Esophagus mucosa (tissue), 1 donor: ENCODE measurements at places on chromosomes 7 and 10.

DNA sequence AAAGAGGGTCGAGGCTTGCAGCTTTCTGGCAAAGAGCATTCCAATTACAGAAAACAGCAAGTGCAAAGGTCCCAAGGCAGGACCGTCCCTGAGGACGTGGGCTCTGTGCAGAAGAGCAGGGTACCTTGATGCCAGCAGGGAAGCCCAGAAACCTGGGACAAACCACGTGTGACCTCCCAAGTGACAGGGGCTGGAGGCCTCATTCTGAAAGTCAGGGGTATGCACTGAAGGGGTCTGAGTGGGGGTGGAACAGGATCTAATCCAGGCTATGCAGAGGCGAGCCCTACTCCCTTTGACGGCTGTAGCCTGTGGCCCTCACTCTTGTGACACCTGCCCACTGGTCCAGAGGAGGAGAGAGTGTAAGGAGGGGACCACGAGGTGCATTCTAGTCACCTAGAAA lies 22.9 kb downstream of the TMEM273 start:
- ATAC-seq: no peak

GRCh38 chr10:102635377-102635776 lies 8.9 kb upstream of the TRIM8 start:
- no peak for ATAC-seq

DNA sequence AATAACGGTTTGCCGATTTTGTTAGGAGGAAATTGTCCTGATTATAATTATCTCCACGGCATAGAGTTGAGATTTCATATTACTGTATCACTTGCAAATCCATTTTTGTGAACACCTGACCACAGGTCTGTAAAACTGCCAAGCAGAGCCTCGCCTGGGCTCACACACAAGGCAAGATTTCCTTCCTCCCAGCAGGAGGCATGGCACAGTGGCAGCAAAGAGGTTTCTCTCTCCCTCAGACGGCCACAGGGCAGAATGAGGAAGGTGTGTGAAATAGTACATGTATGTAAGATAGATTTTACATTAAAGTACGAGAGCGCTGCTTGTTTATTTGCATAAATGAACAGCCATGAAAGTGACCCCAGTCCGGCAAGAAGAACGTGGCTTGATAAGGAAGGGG lies 130.1 kb downstream of the CELF2 start:
- ATAC-seq: no peak

GRCh38 chr10:72043016-72043834 lies 45.1 kb downstream of the SPOCK2 start:
- ATAC-seq: no peak

DNA sequence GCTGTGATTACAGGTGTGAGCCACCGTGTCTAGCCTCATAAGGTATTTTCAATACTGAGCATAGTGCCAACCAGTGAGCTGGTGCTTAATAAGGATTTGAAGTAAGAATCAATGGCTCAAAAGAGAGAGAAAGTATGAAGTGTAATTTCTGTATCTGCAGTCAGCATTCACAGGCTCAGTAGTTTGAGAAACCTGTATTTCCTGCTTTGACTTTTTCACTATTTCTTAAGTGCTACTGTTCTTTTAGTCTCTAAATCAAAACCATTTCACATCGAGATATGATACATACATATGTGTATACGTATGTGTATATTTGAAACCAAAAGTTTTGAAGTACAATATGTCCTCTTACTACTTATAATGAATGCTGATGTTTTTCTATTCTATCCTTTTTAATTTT lies 189.9 kb downstream of the PPP1R9A start:
- no peak for ATAC-seq

GRCh38 chr7:2465928-2466327 lies 10.3 kb downstream of the GRIFIN start:
- no peak for ATAC-seq

GRCh38 chr7:78535655-78536054 lies 737.1 kb downstream of the PHTF2 start:
- no peak for ATAC-seq

DNA sequence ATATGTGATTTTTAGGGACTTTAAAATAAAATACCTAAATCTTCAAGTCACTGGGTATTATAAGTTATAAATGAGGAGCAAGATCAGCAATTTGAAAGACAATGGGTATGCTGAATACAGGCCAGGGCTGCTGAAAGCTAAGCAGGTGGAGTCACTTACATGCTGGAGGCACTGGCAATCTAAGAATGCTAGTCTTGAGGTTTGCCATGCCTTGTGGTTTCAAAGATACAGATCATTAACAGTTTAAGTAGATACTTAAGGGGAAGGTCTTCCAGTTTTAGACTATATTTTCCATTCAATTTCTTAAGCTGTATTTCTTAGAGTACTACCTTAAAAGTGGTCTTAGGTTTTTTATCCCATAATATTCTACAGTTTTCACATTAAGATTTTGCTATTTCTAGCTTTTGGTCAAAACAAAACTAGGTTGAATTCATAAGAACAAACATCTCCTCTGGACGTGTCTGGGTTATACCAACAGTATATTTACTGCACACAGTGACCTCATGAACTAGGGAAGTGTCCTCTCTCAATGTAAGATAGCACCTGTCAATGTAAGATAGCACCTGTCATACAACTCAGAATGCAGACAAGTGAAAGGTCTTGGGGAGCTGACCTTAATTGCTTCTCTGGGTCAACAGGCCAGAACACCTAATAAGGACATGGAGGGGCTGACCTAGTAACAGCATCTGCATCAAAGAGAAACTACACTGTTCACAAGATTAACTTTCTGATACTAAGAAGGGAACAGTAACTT lies 2.0 kb downstream of the SRI start:
- ATAC-seq: no peak

DNA sequence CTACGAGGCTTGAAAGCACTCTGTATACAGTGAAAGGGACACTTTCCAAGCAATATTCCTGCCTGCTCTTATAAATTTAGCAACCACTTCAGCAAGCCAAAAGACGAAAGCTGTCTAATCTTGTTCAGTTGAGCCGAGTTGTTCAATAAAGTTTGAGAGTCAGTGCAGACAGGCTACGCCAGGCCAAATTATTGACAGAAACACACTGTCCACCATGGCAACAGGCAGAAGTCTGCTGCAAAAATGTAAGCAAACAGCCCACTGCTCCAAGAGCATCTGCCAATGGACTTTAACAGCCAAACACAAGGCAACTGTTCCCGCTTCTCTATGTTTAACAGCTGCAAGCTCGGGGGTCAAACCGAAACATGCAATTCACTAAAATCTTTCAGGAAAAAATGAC lies 85.7 kb downstream of the GLI3 start:
- no peak for ATAC-seq

GRCh38 chr10:10772411-10772810 lies 245.3 kb upstream of the CELF2 start:
- ATAC-seq: no peak

DNA sequence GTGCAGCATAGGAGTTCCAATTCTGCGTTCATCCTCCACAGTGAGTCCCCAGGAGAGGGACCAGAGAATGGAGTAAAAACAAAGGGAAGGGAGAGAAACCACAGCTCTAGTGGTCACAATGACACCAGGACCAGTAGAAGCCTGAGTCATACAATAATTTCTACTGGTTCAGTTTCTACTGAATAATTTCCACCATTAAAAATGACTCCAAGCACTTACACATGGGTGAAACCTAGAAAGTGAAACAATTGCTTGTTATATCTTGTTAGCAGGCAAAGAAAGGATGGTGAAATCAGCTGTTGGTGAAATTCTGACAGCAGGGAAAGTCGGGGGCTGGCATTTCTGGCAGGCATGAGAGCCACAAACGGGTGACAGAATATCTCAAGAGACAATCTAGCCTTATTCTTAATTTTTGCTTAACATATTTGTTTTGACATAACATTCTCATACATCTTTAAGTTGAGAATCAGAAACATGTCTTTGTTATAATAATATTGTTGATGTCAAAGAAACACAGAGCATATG lies 1065.8 kb upstream of the C7orf33 start:
- no peak for ATAC-seq

DNA sequence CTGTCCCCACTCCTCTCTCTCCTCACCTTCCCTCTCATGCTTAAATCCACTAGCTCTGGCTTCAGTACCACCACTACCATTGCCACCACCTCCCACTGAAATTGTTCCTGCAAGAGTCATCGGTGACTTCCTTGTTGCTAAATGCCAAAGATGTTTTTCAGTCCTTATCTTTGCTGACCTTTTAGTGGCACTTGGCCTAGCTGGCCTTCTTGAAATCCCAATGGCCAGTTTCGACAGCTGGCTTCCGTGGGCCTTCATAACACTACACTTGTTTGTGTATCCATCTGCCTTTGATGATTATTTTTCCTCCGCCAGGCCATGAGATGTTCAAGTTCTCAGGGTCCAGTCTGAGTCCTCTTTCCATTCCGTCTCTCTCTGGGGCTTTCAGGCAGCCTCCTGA lies 118.2 kb upstream of the NANOS1 start:
- ATAC-seq: no peak

DNA sequence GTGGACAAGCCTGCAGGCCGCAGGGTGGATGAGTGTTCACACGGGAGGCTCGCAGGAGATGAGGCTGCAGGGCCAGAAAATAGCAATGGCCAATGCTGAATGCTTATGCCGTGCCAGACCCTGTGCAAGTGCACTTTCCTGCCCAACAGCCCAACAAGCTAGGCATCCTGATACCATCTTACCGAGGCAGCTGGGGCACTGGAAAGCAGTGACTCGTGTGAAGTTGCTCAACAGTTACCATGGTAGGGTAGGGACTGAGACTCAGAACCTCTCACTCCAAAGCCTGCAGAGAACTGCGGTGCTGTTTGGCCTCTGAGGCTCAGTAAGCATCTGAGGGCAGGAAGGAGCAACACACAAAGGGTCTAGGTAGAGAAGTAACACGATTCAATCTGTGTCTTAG lies 43.7 kb downstream of the JAZF1 start:
- ATAC-seq: no peak
